8988T (cell line): ENCODE measurements at places on chromosomes 16 and 17.

DNA sequence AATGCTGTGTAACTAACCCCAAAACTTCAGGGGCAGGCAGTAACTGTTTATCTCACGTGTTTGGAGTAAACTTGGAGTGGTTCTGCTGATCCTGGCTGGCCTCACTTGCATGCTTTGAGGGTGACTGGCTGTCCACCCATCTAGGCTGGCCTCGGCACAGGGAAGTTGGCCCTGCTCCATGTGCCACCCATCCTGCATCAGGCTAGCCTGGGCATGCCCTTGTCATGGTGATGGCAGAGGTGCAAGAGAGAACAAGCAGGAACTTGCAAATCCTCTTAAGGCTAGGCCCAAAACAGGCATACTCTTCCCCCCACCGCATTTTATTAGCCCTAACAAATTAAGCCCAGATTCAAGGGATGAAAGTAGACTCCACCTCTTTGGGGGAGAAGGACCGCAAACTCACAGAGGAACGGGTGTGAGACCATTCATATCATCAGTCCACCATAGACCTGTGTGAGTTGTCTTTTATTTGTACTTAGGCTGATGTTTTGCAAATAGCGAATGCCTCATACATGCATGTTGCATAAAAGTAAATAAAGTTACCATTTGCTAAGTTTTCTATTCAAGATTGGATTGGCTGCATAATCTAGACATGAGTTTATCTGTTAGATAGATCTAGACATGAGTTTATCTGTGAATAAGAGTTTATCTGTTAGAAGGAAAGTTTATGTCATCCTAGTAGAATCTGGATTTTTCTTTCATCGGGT lies 221.0 kb downstream of the CCDC182 start:
- no peak for DNase-seq

GRCh38 chr17:16027708-16028584 lies 28.3 kb downstream of the TTC19 start:
- DNase-seq = no peak

- DNase-seq = no peak
These were observed 82.9 kb upstream of the CHMP6 start for GRCh38 chr17:80908776-80909175.

- no peak for DNase-seq
These were observed 1.4 kb downstream of the GCSH start for GRCh38 chr16:81094771-81095251.

GRCh38 chr16:61296814-61297213 lies 739.4 kb downstream of the CDH8 start:
- DNase-seq = no peak

DNA sequence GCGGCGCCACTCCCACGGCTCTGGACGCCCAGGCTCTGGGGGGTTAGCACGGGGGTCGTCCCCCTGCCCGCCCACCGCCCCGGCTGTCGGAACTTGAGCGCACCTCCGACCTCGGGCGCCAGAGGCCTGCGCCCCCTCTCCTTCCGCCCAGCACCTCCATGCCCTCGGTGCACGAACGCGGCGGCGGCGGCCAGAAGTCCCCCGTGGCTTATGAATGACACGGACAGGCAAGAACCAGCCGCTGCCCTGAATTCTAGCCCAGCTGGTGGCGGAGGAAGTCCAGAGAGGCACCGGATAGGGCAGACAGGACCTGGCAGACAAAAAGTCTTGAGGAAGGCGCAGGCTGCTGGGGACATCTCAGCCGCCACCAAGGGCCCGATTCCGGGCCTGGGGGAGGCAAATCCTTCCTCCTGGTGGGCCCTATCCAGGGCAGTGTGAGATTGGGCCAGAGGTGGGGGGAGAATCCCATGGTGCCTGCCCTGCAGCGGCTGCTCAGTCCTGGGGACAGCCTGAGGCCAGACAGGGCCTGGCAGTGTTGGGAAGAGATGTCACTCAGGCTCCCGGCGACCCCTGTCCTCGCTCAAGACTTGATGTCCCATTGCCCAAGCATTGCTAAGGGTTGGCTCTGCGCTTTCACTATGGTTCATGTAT lies 897 bp upstream of the CYGB start:
- DNase-seq = no peak

DNA sequence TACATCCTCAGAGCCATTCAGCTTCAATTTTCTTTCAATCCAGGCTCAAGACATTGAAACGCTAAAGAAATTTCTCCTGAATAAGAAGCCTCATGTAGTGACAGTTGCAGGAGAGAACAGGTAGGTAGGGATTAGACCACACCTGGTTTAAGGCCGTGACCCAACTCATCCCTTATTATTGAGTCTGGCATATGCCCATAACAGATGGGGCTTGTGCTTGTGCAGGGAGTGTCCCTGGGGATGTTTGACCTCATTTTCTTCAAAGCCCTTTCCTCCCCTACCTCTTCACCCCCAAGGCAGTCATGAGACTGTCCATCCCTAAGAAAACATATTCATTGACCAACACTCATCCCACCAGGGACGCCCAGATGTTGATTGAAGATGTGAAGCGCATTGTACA lies 24.3 kb downstream of the SUPT6H start:
- DNase-seq = no peak
